ENCODE measurements at places on chromosomes 3 and 15.

DNA sequence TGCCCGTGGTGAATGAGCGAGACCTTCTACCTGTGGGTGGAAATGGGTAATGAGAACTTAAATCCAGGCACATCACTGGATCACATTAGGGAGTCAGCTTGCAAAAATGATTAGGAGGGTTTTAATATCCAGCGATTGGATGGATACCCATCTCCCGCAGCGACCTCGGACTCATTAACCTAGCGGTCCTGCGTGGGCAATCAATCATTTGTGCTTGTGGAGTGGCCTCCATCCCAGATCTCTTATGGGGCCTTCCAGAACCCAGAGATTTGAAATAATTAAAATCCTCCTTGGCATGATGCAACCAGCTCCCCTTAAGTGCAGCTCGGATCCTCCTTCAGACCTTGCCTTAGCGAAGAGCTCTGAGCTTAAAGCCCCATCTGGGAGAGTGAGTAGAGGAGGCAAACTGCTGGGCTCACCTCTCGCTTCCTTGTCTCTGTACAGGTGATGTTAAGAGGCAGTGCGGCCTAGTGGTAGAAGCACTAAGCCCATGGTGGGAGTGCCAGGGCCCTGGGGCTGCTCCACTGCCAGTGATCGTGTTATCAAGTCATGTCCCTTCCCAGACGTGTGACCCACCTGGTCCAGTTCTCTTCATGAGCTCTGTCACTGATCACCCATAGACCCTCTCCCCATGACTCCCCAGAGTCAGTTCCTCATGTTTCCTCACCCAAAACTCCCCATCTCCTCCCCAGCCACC is 285.2 kb upstream of the TLE3 start:
- no peak for DNase-seq

DNA sequence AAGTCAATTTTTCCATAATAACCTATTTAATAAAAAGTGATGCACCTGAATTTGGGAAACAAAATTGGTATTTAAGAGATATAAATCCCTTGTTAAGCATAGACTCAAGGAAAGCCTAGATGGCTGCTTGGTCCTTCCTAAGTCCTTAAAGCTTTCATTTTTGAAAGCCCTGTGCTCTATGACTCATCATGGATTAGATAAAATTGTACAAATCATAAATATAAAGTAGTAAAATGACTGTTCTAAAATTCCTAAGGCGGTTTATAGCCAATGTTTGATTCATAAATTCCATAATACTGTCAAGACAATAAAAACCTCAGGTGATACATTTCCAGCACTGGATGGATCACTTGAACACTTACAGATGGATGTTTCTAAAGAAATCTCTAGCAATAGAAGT is 730.8 kb upstream of the EPHA6 start:
- no peak for DNase-seq

DNA sequence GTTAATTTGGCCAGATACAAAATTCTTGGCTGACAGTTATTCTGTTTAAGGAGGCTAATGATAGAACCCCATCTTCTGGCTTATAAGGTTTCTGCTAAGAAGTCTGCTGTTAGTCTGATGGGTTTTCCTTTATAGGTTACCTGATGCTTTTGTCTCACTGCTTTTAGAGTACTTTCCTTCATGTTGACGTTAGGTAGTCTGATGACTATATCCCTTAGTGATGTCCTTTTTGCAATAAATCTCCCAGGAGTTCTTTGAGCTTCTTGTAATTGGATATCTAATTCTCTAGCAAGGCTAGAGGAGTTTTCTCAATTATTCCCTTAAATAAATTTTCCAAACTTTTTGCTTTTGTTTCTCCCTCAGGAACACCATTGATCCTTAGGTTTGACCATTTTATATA is 114.1 kb upstream of the CDIN1 start:
- DNase-seq = no peak

DNA sequence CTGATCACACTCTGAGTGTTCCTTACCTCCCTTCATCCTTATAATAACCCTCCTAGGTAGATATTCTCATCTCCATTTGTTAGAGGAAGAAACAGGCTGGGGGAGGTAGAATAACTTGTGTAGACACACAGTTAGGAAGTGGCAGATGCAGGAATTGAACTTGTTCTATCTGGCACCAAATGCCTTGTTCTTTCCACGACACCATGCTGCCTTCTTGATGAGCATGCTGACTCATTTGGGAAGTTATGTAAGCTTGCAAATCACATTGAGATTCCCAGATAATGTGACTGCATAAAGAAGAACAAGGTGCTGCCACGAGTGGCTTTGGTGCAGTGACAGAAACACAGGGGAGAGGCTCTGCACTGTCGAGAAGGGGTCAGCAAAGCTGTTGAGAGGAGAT is 27.5 kb upstream of the NDUFB4 start:
- no peak for DNase-seq

- DNase-seq = no peak
These were observed 6.1 kb upstream of the SYN2 start for GRCh38 chr3:11998092-11998491.

DNA sequence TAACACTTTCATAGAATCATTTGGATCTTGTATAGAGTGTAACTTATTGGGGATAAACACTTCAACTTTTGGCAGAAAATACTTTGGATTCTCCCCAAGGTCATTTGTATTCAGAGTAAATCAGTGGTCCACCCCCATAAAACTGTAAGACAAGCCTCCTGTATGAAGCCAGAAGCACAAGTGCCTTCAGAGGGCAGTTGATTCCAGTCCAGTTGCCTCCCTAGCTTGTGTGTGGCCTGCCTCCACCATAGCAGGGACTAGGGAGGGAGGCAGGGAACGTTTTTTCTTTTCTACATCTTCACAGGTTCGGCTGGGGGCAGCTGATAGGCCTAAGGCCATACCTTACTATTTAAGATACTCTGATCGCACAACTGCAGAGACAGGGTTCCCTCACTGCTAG is 11.6 kb downstream of the GORASP1 start:
- DNase-seq = no peak

DNA sequence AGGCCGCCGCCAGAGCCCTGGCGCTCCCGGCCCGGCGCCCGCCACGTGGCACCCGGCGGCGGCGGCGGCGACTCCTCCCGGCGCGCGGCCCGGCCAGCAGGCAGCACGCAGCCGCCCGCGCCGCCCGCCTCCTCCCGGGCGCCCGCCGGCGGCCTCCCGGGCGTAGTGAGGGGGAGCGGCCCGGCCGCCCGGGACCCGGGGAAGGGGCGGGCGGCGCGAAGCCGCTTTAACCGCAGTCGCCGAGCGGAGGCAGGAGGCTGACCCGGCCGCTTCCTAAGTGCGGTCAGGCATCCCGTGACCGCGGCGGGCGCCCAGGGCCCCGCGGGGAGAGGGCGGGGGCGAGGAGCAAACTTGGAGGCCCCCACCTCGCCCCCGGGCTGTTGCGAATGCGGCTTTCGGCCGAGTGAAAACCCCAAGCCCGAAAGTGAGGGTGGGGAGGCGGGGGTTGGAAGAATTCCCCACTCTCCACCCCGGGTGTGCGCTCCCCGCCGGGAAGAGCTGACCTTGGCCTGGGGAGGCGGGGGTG is 1.7 kb upstream of the HES1 start:
- DNase-seq = peak; percentile 80

DNA sequence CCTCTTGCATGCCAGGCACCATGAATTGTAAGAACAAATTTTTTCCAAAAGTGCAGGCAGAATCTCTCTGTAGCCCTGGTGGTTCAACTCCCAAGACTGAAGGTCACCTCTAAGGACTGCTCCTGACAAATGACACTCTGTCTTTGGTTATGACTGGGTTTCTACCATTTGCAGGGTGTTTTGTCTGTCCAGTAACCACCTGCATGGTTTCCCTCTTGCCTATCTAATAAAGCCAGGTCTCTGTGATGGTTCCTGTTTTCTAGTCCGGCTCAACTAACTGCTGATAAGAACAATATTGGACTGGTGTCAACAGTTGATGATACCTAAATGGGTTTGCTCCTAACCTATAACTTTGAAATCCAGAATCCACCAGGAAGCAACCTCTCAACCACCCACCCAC is 43.7 kb downstream of the ATP8B4 start:
- DNase-seq = no peak

DNA sequence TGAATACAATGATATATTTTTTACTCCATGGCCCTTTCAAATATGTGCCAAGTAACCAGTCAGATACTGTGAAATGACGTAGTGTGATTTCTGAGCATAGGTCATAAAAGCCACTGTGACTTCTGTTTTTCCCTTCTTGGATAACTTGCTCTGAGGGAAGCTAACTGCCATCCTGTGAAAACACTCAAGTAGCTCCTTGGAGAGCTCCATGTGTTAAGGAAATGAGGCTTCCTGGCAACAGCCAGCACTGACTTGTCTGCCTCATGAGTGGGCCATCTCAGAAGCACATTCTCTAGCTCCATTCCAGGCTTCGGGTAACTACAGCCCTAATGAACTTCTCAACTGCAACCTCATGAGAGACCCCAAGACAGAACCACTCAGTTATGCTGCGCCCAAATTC is 9.5 kb upstream of the CCDC80 start:
- DNase-seq = no peak

GRCh38 chr3:99640214-99640851 is 1.9 kb downstream of the COL8A1 start:
- no peak for DNase-seq

DNA sequence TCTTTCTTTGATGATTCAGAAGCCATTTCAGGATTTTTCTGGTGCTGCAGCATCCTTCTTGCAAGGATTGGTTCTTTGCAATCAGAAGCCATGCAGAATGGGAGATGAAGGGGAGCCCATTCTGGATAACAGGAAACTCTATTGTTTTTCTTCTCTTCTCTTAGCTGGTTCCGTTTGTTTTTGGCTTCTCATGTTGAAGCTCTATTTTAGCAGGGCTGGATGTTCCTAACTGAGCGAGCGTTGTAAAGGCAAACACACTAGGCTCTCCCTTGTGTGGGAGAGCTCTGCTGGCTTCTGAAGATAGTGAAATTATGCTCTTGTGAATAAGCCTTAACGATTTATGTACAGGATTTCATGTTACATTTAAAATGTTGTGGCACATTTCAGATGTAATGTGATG is 8.3 kb downstream of the CACNA1D start:
- DNase-seq = no peak

DNA sequence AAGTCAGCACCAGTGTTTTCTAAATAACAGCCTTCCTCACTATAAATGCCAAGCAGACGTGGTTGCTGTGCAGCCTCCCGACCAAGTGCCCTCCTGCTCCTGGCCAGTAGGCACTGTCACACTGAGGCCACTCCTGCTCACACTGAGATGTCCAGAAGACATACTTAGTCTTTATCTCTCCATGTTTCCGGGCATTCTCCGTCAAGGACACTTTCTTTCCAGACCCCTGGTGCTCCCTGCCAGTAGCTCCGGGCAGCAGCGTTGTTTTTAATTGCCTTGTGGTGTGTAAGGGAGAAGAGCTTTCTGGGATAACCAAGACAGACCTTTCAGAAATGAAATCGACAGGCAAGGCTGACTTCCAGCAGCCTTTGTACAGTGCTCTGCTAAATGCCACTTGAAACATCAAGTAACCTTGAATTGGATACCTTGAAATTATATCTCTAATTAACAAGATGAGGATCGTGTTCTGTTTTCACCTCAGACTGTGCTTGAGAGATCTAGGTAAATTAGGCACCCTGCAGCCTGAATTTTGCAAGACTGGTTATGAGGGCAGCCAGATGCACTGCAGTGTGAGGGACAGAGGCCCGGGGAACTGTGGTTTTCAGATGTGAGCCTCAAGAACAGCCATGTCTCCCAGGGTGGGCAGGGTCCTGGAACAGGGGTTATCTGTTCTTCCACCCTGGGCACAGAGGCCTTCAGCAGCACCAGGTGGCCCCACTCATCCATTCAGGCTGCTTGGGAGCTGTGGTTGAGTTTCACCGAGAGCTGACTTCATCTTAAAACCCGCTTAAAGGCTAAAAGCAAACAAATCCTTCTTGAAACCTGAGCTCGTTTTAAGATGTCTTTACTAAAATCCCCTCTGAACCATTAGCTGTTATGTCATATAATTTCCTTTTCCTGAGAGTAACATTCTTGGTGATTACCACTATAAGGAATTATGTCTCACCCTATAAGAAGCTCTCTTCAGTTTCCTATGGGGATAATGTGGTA is 105.5 kb upstream of the IL12A start:
- peak; percentile 57 for DNase-seq

- no peak for DNase-seq
These were observed 59.5 kb upstream of the TNFSF10 start for GRCh38 chr3:172582712-172583111.

DNA sequence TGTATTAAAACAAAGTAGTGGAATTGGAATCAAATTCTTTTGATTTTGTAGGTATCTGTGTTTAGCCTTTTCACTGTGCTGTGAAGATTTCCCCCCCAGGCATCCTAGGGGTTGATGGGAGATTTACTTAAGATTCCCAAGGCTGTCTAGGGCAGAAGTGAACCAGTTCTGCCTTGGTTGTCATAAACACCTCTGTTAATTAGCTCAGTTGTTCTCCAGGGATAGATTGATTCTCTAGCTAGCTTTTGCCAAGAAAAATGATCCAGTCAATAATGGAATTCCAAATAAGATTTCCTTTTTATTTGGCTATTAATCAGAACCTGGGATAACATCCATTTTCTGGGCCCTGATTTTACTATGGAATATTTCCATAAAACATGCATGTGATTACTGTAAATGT is 12.7 kb downstream of the DAG1 start:
- no peak for DNase-seq

GRCh38 chr3:141096164-141096563 is 45.0 kb downstream of the SPSB4 start:
- DNase-seq = no peak

Measured in heart left ventricle (tissue), 16 donors.